Daoy (cell line): ENCODE measurements at places on chromosomes 7 and 10.

- DNase-seq, result no peak
Measured at GRCh38 chr10:33722067-33722466, 387.6 kb upstream of the NRP1 start.

DNA sequence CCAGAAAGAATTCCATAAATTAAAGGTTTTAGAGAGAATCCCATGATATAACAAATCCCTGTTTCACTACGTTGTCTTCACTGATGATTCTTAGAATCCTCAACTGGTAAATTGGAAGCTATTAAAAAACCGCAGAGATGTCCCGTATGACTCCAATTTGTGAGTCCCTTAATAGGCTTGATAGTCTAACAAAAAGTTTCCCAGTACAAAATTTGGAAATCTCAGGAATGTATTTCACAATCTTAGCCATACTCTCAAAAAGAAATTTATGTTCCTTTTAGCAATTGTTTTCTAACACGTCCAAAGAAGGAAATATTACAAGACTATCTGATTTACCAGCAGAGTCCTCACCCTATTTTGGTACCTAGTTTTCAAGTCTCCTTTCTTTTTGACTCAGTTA lies 2.5 kb downstream of the TES start:
- DNase-seq, result no peak

GRCh38 chr10:74052994-74053393 lies 55.1 kb downstream of the VCL start:
- no peak for DNase-seq

DNA sequence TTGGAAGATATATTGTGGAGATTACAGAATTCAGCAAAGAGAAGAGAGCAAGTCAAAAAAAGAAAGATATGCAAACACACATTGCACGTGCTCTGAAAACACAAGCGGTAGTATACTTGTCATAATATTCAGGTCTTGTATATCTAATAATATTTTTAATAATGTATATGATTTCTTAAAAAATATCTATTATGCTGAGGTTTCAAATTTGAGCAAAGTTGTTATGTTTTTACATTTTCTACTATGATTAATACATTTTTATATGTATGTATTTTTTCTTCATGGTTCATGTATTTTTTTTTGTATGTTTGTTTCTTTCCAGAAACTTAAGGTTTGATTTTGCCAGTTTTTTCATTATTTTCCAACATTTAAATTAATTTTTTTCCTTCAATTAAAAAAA lies 752.4 kb upstream of the VSTM2A start:
- no peak for DNase-seq

GRCh38 chr7:28447071-28447470 lies 34.8 kb downstream of the CREB5 start:
- no peak for DNase-seq

DNA sequence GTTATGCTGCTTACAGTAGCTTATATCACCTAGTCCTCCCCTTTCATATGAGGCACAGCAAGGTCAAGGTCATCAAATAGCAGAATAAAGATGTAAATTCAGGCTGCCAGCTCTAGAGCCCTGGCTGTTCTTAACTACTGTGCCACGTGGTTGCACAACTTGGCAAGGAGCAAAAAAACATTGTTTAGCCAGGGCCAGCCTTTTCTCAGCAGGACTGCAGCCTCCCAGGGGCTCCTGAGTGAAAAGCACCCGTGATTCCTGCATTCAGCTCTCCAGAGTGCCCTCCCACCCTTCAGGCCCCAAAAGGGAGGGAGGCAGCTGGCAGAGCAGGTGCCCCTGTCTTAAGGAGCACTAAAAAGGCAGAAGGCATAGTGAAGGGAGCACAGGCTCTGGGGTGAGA lies 31.8 kb upstream of the TM9SF3 start:
- DNase-seq, result no peak

GRCh38 chr7:105589356-105590077 lies 8.2 kb upstream of the EFCAB10 start:
- peak; percentile 88 for DNase-seq

- DNase-seq, result no peak
Measured at GRCh38 chr10:81216949-81217348, 658.0 kb upstream of the NRG3 start.

GRCh38 chr10:22630234-22631174 lies 83.9 kb downstream of the PIP4K2A start:
- peak; percentile 58 for DNase-seq

DNA sequence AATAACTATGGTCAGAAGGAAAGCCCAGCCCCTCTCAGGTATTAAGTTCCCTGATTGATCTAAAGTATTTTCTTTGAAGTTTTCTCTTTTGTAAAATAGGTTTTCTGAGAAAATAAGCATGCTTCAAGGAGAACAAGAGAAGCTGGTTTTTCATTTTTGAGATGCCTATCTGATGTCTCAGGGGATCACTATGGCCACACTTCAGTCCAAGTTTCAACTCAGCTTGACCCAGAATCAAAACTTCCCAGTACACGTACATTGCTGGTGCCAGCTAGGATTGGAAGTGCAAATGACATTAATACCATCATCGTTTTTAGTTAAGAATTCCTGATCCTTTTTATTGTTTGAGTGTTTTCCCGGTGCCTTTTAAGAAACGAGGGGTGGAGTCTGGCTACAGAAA lies 7.2 kb downstream of the ITIH5 start:
- DNase-seq, result no peak

- DNase-seq, result no peak
Measured at GRCh38 chr7:124672011-124672410, 93.6 kb downstream of the GPR37 start.

- peak; percentile 70 for DNase-seq
Measured at GRCh38 chr7:151520419-151521261, 945 bp upstream of the RHEB start.

- DNase-seq, result peak; percentile 81
Measured at GRCh38 chr7:129188372-129188891, at the start of gene SMO. Gene SMO, plus strand, starts transcription at chr7:129188633. Its CDS starts 519 bp downstream, at chr7:129189152.

DNA sequence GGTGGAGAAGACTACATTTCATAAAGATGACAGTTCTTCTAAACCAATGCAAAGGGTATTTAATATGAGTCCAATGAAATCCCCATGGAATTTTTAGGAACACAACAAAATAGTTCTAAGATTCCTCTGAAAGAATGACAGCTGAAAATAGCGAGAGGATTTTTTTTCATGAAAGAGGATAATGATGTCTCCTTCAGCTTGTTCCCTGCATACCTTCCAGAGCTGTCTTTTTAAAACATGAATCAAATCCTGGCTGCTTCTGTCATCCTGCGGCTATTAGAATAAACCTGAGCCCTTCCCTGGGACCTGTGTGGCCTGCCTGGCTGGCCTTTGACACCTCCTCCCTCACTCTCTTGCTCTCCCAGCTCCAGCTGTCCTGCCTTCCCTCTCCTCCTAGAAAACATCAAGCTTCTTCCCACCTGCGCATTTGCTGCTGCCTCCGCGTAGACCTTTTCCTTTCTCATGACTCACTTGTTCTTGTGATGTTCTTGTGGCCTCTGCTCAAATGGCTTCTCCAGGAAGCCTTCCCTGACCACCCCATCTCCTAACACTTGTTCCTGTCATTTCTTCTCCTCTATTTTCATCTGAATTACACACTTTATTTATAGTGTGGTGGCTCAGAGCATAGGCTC lies 57.4 kb downstream of the EEPD1 start:
- DNase-seq, result no peak

DNA sequence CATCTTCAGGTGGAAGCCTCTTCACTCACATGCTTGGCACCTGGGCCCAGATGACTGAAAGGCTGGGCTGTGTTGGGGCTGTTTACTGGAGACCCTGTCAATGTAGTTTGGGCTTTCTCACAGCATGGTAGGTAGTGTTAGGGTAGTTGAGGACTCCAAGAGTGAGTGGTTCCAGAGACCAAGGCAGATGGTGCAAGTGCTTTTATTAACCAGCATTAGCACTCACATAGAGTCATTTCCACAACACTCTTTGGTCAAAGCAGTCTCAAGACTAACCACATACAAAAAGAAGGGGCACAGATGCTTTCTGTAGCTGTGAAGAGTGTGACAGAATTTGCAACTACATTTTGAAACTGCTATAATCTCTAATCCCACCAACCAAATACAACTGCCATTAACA lies 135.0 kb downstream of the RTKN2 start:
- DNase-seq, result no peak
